ENCODE measurements at places on chromosomes 6 and 20.

GRCh38 chr6:101907356-101908217 lies 514.1 kb downstream of the GRIK2 start:
- no peak for DNase-seq

DNA sequence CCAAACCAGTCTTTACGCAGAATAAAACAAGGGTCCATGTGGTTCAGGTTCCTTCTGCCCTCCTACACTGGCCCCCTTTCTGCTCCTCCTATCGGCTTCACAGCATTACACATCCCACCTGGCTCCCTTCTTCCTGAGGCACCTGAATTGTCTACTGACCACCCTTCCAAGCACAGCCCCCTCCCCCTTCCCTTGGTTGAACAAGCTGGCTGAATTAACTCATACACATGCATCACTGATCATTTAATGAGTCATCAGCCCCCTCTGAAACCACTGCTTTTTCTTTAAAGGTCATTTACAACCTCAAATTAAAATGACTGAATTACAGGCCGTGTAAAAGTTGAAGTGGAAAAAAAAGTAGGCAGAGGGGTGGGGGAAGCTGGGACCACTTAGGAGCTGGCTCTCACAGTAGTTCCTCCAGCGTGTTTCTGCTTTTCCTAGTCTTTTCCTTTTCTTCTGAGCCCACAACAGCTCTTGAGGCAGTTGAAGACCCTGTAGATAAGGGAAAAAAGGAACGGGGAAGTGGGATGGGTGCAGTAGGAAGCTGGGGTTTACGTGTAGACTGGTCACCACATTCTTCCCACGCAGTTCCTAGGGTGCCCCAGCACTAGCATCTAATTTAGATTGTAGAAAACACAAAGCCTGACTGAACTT lies 67.6 kb downstream of the FYN start:
- peak; percentile 8 for DNase-seq

GRCh38 chr6:42226645-42227143 lies 9.0 kb upstream of the MRPS10 start:
- no peak for DNase-seq

DNA sequence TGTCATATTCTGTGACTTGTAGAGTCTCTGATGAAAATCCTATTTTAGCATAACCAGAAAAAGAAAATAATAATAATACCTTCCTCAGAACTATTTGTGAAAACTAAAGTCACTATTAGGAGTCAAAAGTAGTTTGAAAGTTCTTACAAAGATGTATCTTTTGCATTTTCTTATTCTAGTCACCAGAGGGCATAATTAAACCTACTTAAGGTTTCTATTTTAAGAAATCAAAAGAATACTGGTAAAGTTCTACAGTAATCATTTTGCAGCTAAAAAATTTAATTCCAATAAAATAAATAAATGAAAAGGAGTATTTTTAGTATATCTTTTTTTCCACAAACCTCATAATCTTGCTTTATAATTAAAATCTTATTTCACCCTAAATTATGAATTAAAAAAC lies 28.0 kb upstream of the MCM9 start:
- no peak for DNase-seq

Data from OCI-LY7 (cell line).